ENCODE measurements at places on chromosomes 7 and 10. TPM values are rescaled to one million over a fixed set of nuclear protein-coding genes. Genes with fewer than 3 reads are reported as not detected.

Gene IFIT3
- total RNA-seq: 19.9 TPM

Gene GIMAP7
- total RNA-seq: not detected

DNA sequence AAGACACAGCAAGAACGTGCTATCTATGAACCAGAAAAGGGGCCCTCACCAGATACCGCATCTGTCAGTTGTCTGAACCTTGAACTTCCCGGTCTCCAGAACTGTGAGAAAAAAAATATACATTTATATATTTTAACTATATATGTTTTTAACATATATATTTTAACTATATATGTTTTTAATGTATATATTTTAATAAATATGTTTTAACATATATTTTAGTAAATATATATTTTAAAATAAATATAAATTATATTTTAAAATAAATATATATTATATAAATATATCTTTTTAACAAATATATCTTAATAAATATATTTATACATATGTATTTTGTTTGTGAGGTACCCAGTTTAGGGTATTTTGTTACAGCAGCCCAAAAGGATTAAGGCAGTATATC lies 958.2 kb upstream of the AUTS2 start:
- peaks cover 2% of the 10 kb centered on the region for H3K27me3 ChIP-seq
- no peak overlapping the region for H3K27ac ChIP-seq
- no peaks in the 10 kb centered on the region for H3K4me1 ChIP-seq
- no peak for DNase-seq

GRCh38 chr10:91901784-91902677 lies 7.3 kb downstream of the FGFBP3 start:
- H3K36me3 ChIP-seq: peaks cover 4% of the 10 kb centered on the region
- no peak overlapping the region for H3K4me3 ChIP-seq
- no peak for DNase-seq
- no peaks in the 10 kb centered on the region for H3K27me3 ChIP-seq
- peaks cover 17% of the 10 kb centered on the region for H3K4me1 ChIP-seq

DNA sequence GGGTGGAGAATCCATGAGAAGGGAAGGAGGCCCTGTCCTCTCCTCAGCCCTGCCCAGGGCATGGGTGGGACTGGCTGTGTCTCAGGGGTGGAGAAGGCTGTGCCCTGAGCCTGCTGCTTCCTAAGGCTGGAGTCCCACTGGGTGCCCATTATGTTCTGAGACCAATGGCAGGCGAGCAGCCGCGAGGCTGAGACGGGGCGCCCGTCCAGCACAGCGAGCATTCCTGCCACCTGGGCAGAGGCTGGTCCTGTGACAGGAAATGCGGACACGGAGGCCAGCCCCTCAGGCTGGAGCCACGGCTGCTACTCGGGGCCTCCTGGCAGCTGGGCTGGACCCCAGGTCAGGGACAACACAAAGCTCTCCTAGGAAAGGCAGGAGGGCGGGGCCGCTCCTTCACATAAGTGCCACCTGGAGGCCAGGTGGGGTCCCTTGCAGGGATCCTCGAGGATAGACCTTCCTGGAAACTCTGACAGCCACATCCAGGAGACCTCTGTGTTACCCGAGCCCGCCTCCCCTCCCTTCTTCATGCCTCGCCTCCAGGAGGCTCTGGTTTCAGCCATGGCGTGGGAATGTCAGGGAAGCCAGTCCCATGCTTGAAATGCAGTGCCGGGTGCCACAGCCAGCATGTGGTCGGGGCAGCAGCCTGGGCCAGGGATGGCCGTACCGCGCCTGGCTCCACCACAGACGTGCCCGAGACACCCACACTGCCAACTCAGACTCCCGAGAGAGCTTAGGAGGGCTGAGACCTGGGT lies 173.9 kb downstream of the USP6NL start:
- peaks cover 8% of the 10 kb centered on the region for H3K27me3 ChIP-seq
- no peak overlapping the region for H3K4me3 ChIP-seq
- no peak overlapping the region for H3K27ac ChIP-seq
- H3K4me1 ChIP-seq: no peaks in the 10 kb centered on the region
- DNase-seq: peak; percentile 84
- no peaks in the 10 kb centered on the region for H3K36me3 ChIP-seq

Data from osteocyte (in vitro differentiated cells).